Esophagus mucosa (tissue), 1 donor: ENCODE measurements at places on chromosomes 3 and 15. TPM values are rescaled to one million over a fixed set of nuclear protein-coding genes. Genes with fewer than 3 reads are reported as not detected.

DNA sequence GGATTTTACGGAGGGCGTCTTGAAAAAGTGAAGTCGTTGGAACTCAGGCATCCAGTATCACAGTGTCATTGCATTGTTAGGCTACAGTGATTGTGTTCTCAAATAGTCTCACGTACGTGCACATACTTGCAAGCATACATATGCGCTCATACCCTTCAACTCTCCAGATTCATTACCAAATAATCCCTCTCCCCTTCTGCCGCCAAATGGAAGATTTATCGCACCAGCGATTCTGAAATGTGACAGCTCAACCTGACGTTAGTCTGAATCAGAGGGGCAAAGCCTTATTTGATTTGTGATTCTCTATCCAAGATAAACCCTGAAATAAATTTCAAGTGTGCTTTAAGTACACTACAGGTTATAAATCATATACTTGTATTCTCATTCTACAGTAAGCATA, 119.4 kb downstream of the GADL1 start:
- peak; percentile 96 for ATAC-seq

GRCh38 chr3:171379961-171380483, 80.2 kb downstream of the TNIK start:
- ATAC-seq: no peak

The FOXB1 gene
- not detected for total RNA-seq

GRCh38 chr15:61119556-61119955, 109.5 kb downstream of the RORA start:
- ATAC-seq: no peak

The CRYGS gene
- 1.2 TPM for total RNA-seq
